ENCODE measurements at places on chromosomes 6 and 20. TPM values are rescaled to one million over a fixed set of nuclear protein-coding genes. Genes with fewer than 3 reads are reported as not detected.

RPP21 gene
- total RNA-seq: 16.5 TPM

DEFB113 gene
- not detected for total RNA-seq

ABT1 gene
- 11.7 TPM for total RNA-seq

BCAS1 gene
- not detected for total RNA-seq

CCDC170 gene
- total RNA-seq: 2.0 TPM

GTF3C6 gene
- total RNA-seq: 77.3 TPM

TRIM39 gene
- 6.6 TPM for total RNA-seq

TXLNB gene
- 0.13 TPM for total RNA-seq

TSPO2 gene
- total RNA-seq: not detected

ATP6V1G2 gene
- 3.3 TPM for total RNA-seq

EYA4 gene
- 0.12 TPM for total RNA-seq

MEP1A gene
- not detected for total RNA-seq

CLIC5 gene
- total RNA-seq: not detected

PTCRA gene
- total RNA-seq: not detected

Measured in aortic smooth muscle cell (primary cell).